ENCODE measurements at places on chromosomes 7 and 10.

- DNase-seq: no peak
Measured at GRCh38 chr10:13222151-13222550, 12.0 kb downstream of the UCMA start.

DNA sequence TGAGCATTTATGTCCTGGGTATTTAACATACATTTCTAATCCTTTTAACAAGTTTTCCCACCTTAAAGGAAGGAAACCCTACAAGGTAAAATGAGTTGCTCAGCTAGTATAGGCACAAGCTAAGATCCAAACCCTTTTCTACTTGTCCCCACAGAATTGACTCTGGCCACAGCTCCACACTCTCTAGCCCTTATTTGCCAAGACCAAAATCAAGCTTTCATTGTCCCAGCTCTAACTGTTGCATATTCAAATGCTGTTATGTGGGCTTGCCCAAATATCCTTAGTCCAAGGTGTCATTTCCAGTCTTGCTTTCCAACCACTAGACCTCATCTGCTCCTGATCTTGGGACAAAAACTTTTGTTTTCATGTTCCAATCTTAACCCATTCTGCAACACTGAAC lies 31.3 kb upstream of the LSM8 start:
- no peak for DNase-seq

- DNase-seq: no peak
Measured at GRCh38 chr10:691216-691615, 1.7 kb upstream of the DIP2C start.

- DNase-seq: no peak
Measured at GRCh38 chr10:50392966-50393718, 141.8 kb upstream of the ASAH2 start.

DNA sequence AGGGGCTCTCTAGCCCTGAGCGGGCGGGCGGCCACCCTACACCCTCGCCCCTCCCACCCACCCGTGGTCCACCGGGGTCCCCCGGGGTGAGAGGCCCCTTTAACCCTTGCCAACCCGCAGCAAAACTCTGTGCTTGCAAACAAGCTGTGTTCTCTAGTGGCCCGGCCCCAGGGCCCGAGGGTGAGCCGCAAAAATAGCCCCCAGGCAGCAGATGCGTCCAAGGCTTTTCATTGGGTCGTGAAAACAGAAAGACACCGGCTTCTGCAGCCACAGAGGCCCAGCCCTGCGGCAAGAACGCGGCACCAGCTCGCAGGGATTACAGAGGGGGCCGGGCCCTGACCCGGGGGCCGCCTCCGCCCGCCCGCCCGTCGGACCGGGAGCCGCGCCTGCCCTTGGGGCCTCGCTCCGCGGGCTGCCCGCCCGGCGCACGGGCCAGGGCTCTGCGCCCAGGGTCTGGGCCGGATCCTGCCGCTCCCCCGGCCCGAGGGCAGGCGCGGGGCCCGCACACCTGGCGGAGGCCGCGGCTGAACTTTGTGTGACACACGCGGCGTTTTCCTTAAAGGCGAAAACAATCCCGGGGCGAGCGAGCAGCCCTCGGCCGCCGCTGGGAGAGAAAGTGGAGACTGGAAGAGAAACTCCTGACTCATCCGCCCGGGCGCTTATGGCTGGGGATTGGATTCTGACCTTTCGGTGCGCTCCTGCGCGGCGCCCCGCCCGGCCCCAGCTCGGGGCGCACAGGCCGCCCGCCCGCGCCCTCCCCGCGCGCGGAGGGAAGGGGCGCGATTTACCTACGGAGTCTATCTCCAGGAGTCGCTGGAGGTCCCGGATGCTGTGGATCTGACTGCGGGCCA lies 2.8 kb downstream of the PDGFA start:
- no peak for DNase-seq

GRCh38 chr7:315516-316265 lies 25.7 kb downstream of the FOXL3 start:
- no peak for DNase-seq

DNA sequence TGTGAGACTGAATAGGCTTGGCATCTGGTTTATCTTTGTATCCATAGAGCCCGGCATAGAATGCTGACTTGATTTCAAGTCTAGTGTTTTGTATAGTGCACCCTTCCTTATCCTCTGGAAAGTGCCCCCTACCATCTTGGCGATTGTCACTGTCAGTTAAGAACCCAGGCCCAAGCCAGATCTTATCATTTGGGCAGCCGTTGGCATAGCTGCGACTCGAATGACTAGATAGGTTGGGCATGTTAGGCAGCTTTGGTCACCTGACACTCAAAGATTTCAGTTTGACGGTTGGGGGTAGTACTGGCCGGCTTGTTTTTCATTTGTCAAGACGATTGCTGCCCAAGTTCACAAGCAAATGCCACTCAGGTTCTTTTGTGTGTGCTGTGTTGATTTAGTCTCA lies 6.6 kb downstream of the NIPSNAP2 start:
- no peak for DNase-seq

- no peak for DNase-seq
Measured at GRCh38 chr10:125057158-125058001, 103.0 kb downstream of the CTBP2 start.

DNA sequence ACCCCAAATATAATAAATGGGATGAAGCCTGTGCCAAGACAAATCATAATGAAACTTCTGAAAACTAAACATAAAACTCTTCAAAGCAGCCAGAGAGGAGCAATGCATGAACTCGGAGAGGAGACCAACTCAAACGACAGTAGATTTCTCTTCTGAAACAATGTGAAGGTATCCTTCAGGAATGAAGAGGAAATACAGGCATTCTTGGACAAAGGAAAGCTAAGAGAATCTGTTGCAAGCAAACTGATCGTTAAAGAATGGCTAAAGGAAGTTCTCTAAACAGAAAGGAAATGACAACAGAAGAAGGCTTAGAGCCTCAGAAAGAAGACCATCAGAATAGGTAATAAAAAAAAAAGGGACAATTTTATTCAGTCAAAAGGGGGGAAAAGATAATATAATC lies 6.6 kb downstream of the GNA12 start:
- DNase-seq: no peak

DNA sequence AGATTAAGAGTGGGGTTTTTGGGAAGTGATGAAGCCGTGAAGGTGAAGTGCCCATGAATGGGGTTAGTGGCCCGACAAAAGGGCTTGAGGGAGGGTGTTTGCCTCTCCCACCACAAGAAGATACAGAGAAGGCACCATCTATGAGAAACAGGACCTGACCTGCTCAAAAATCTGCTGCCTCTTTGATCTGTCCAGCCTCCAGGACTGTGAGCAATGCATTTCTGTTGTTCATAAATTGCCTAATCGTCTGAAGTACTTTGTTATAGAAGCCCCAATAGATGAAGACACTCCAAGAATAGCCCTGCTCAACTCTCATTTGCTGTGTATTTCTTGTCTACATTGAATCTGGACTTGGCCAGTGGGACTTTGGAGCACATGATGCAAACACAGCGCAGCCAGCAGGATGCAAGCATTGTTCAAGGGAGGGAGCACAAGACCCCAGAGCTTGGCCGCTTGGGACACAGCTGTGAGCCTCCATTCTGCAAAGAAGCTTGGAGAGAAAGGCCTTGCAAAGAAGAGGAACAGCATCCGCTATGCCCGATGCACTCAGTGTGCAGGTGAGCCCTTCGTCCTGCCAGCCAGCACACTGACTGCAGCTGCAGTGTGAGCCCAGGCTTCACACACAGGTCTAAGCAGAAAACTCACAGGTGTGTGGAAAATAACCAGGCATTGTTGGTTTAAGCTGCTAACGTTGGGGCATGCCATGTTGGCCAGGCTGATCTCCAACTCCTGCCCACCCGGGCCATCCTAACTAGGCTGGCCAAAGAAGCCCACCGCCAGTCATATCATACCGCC lies 73.2 kb upstream of the KLF6 start:
- DNase-seq: no peak

- DNase-seq: no peak
Measured at GRCh38 chr10:20765066-20765465, 132.0 kb downstream of the NEBL start.

GRCh38 chr10:121854809-121855445 lies 72.9 kb downstream of the ATE1 start:
- no peak for DNase-seq

DNA sequence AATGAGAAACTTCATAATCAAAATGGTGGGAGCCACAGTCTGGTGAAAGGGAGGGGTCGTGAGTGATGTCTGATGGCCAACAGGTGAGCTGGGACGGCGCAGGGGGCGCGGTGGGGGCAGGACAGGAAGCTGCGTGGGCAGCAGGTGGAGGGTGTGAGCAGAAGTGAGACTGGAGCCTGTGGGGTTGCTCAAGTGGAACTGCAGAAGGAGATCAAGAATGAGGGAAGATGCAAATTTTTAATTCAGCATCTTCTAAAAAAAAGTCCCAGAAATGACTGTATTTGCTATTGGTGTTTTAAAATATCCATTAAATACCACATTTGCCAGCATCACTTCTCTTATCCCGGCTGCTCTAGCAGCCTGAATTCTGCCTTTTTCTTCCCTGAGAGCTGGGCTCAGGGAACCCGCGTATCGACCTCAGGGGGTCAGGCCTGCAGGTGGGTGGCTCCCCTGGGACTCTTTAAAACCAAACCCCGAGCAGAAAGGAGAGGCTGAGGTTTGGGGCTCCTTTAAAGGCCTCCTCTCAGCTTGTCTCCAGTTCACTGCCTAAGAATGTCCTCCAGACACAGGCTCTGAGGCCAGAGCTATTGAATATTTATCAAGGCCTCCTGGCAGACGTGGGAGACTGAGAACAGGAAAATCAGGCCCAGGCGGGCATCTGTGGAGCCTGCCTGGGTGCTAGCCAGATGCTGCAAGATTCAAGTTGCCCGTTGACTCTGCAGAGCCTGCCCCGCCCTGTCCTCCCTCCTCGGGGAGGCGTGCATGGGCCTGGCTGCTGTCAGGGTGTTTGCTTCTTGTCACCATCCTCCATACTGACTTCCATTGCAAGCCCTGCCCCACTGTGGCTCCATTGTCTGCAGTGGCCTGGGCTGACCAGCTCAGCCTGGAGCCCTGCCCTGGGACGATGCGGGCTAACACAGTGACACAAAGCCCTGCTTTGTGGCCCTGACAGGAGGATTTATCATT lies 53.9 kb downstream of the SYPL1 start:
- DNase-seq: no peak

GRCh38 chr7:72476608-72477305 lies 64.6 kb upstream of the CALN1 start:
- no peak for DNase-seq

DNA sequence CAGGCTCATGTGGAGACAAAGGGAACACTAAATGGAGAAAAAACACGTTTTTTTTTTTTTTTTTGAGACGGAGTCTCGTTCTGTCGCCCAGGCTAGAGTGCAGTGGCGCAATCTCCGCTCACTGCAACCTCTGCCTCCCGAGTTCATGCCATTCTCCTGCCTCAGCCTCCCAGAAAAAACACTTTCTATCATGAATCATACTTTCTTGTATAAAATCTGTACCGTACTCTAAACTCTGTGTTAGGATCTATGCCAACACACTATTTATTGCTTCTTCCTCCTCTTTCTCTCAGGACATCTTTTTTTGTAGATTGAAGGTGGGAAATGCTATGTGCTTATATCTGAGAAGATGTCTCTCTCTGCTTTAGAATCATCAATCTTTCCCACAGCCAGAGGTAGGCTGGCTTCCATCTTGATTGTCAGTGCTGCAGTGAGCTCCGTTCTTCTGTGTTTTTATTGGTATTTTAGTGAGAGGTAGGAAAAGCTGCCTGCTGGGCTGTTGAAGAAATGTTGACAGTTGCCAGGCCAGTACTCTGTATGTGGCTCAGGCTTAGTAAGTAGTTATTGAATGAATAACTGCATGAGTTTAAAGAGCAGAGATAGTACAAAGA lies 101.1 kb downstream of the GPR85 start:
- DNase-seq: peak; percentile 45

DNA sequence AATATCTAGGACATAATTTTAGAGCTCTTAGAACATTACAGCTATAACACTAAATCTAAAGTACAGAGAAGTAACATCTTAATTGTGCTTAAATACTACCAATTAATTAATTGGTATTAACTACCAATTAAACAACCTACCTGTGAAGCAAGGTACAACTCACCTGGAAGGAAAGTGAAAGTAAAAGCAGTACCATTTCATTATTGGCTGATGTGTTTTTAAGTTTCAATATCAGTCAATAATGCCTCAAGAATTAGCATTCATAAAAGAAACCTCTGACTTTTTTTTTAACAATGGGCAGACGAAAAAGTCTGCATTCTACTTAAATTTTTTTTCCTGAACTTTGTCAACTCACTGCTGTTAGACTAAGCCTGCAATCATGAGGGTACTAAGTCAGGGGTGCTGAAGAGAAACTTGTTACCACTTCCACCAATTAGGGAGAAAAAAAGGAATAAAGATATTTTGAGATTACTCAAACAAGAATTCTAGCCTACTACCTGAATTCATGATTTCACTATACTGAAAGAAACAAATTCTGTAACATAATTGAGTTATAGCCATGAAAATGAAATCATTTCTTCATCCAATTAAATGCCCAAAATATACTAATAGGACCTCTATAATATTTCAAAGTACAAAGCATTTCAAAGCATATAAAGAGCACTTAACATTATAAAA lies 19.9 kb downstream of the UPF2 start:
- DNase-seq: no peak

DNA sequence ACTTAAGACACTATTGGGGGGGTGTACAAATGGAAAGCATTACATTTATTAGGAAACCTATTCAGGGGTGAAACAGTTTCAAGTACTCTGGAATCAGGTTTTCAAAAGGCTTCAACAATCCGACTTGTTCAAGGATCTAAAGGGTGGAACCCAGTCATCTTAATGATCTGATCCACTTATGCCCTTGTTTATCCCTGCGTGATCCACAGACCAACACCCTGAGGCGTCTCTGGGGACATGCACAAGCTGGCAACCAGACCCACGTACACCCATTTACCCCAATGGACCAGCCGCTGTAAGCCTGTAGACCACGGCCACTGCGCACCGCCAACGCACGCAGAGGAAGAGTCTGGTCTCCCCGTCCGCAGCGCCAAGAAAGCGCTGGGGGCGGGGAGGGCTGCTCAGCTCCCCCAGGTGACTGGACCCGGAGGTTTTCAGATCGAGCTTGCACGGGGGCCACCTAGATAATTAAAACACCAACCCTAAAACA lies 13.4 kb downstream of the HNRNPF start:
- DNase-seq: no peak

DNA sequence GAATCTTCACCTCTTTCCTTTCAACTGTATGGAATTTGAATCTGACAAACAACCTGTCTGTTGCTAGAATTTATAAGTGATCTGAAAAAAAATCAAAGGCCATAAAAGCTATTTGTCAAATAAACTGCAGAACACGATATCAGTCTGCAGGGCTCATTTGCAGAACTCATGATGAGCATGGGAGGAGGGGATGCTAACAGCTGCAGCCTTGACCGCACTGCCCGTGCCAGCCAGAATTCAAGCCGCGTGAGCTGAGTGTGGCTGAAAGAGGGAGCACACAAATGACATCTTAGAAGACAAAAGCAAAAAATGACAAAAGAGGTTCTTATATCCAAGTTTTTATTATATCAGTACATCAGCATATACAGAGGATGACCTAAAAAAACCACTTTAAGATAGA lies 15.7 kb downstream of the LRRTM3 start:
- no peak for DNase-seq

Measured in HS-27A (cell line).